Adrenal gland (tissue), 19 donors: ENCODE measurements at places on chromosomes 2 and 18.

DNA sequence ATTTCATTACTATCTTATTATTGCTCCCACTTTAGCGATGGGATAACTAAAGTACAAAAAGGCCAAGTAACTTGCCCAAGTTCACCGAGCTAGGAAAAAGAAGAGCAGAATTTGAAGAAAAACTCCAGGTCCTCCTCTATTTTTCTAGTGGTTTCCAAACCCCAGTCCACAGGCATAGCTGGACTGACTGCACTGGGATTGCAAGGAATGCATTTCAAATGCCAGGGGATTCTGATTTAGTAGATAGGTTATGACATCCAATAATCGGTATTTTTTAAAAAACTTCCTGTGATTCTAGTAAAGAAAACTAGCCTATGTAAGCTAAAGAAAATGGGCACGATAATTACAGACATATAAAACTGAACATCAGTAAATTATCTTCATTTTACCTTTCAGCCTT lies 62.7 kb upstream of the GALNT5 start:
- no peak for DNase-seq

GRCh38 chr18:34957864-34958259 lies 83.4 kb upstream of the MAPRE2 start:
- DNase-seq, result no peak

GRCh38 chr2:136049991-136050920 lies 64.8 kb upstream of the DARS1 start:
- DNase-seq, result no peak

DNA sequence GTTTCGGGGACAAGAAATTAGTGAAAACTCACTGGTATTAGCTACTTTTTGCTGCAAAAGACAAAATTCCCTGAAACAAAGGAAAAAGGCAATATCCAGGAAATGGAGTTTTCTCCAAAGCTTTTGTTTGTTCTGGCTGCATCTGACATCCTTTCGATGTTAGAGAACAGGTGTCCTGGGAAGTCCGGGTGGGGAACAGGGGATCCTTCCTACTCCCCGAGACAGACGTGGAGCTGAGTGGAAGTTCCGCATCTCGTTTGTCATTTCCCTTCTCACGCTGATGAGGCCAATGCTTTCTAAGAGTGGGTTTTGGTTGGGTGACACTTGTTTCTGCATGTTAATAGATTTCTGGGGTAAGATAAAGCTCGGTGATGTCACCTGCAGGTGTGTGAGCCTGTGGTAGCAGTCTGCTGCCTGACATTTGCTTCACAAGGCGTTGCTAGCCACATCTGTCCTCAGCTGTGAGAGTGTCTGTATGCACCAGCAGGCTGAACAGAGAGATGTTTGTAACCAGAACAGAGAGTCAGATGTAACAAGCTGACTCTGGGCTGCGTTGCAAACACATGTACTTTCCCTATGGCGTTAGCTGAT lies 125.9 kb downstream of the ACOXL start:
- no peak for DNase-seq

GRCh38 chr2:134201533-134201932 lies 52.3 kb upstream of the MGAT5 start:
- DNase-seq, result peak; percentile 71

DNA sequence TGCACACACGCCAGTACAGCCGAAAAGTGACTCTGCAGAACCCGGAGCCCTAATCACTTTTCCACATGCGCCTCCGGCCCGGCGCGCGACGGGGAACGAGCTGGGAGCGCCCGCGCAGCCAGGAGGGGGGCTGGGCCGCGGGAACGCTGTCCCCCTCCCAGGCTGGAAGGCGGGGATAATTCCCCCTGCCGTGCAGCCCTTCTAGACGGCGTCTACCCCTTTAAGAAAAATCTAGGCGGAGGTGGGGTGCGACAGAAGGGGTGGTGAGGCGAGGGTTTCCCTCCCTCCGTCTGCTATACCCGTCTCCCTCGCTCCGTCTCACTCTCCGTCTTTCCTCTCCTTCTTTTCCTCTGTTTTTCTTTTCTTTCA lies 2.4 kb downstream of the CYP26B1 start:
- DNase-seq, result peak; percentile 48

DNA sequence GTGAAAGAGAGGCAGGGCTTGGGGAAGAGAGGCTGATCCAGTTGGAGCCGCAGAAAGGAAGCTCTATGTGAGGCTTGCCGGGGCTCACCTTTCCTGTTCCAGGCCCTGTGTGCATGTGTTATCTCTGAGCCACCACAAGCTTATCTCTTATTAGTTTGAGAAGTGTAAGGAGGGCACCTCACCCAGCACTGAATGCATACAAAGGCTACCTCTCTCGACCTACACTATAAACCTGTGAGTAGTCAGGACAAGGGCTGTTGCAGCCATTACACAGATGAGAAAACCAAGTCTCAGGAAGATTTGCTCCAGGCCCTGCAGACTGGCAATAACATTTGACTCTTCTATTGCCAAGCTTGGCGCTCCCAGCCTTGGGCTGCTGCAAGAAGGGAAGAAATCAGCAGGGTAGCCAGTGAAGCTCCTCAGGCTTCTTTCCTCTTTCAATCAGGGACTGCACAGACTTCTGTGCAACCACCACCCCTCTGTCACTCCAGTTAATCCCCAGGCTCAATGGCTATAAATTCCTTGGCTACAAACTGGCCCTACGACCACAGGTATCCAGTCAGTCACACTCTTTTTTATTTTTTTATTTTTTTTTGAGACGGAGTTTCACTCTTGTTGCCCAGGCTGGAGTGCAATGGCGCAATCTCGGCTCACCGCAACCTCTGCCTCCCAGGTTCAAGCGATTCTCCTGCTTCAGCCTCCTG lies 73.8 kb downstream of the CLHC1 start:
- DNase-seq, result no peak

- DNase-seq, result no peak
These were observed 10.3 kb downstream of the ZC3H15 start for GRCh38 chr2:186496401-186496800.

DNA sequence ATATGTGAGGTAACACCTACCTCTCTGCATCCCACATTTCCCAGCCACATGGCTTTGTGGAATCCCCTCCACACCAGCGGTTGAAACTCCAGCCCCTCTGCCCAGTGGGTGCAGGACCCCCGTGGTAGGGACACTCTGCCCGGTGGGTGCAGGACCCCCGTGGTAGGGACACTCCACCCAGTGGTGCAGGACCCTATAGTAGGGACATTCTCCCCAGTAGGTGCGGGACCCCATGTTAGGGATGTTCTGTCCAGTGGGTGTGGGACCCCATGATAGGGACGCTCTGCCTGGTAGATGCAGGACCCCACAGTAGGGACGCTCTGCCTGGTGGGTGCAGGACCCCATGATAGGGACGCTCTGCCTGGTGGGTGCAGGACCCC lies 11.5 kb downstream of the COPS9 start:
- no peak for DNase-seq

- no peak for DNase-seq
These were observed 204.9 kb downstream of the PTGR3 start for GRCh38 chr18:75003764-75004690.

DNA sequence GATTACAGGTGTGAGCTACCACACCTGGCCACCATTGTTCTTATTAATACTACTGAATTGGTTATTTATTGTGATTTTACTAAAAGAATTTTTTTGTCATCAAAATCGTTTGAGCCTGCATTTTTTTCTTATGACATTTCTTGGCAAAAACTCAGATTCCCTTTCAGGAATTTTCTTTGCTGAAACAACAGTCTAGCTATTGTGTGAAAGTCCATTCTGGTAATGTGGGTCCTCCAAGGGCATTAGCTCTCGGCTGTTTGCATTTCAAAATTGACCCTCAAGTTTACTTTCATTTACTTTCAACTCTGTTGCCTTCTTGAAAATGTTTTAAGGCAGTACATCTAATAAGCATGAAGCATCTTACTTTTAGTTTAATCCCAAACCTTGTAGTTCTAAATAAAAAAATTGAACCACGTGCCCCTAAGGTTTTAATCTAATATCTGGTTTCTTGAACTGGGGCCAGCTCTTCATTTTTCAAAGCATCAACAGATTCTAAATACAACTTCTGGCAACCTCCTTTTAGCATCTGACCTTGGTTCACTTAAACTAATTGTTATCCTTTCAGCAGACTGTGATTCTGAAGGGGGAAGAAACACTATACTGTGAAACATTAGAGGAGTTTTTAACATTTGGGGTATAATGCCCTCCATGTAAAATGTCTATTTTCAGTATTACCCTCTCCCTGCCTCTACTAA lies 325.2 kb upstream of the RAB12 start:
- DNase-seq, result no peak

DNA sequence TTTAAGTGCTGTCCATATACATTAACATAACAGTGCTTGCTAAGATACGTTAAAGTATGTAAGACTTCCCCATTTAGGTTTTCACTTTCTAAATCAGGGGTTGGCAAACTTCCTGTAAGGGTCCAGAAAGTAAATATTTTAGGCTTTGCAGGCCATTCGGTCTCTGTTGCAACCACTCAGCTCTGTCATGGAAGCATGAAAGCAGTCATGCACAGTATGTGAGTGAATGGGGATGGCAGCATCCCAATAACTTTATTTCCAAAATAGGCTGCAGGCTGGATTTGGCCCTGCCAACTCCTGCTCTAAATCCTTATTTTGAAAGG lies 128.7 kb downstream of the PLA2R1 start:
- peak; percentile 8 for DNase-seq

GRCh38 chr2:168340931-168341330 lies 93.5 kb upstream of the STK39 start:
- no peak for DNase-seq

GRCh38 chr2:29749843-29750242 lies 171.5 kb downstream of the ALK start:
- no peak for DNase-seq

DNA sequence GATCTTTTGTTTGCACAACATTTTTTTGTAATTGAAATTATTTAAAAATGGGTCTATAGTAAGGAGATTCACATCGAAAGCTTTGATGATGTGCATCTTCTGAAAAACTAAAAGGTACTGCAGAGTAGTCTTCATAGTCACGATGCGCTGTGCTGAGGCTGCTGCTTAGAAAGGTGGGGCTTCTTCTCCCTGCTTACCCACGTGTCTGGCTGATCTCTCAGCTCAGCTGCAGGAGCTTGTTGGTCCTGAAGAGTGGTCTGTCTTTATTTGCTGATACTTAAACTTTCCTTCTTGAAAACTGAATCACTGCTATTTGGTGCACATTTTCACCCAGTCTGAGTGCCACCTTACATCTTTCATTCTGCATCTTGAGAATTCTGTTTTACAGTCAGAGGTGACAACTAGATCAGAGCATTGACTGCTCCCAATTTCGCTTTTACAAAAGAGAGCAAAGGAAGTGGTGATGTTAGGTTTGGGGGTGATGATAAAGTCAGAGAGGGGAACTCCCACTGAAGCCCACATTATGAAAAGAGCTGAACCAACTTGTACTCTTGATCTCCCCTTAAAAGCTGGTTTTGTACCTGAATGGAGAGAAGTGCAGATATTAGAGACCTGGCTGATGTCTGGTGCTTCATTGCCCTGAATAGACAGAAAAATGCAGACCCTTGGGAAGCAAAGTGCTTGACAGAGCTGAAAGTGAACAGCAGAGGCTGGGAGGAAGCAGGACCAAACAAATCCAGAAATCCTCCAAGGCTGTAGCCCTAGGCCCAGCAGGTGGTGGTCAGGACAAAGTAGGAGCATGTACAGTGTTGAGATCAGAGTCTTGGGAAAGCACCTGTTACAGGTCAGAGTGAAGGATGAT lies 984.5 kb downstream of the TSN start:
- DNase-seq, result no peak

- no peak for DNase-seq
These were observed 78.0 kb upstream of the TANC1 start for GRCh38 chr2:158890296-158890905.

DNA sequence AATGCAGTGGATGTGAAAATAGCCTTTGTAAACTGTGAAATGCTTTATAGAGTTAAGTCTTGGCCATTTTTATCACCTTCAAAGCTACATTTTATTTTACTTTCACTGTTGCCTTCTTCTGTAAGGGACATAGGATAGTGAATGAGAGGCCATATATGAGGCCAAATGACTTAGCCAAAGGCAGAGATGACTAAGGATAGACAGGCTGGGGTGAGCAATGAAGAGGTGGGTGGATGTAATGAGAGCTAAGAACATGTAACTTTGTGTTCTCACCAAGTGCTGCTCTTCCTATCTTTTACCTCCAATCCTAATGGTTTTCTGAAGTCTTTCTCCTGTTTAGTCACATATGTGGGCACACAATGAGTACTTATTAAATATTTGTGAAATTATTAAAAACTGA lies 101.9 kb downstream of the MBD5 start:
- DNase-seq, result no peak

- peak; percentile 56 for DNase-seq
These were observed 219.6 kb upstream of the RAB12 start for GRCh38 chr18:8389391-8390340.

DNA sequence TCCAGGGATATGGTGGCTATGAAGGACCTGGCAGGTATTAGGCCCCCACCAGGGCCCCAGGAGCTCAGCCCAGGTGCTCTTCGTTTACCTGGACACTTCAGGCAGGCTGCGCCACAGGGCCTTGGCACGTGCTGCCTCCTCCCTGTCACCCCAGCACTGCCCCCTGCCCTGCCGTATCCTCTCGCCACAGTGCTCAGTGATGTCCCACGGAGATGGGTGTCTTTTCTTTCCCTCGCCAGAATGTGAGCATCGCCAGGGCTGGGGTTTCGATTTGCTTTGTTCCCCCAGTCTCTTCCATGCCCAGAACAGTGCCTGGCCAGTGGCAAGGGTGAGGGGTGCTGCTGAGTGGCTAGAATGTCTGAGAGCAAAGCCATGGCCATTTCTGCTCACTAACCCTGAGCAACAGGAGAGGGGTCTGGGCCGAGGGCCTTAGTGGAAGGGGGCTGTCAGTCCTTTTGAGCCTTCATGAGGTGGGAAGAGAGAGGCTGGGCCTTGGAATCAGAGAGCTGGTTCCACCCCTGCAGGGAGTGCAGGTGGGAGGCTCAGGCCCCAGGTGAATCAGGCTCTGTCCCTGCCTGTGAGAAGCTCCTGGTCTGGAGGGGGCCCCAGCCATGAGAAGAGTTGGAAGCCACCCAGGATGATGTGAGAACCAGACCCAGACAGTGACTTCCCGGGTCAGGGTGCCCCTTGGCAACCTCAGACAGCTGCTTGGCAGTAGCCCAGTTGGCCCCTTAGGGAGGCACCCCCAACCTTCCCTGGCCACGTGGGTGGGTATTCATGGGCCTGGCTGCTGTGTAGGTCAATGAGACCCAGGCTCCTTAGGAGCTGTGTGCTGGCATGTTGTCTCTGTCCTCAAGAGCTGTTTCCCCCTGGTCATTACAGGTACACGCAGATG lies 129.9 kb upstream of the HS6ST1 start:
- DNase-seq, result peak; percentile 20

- DNase-seq, result no peak
These were observed 124.2 kb upstream of the MSH6 start for GRCh38 chr2:47658646-47659320.

DNA sequence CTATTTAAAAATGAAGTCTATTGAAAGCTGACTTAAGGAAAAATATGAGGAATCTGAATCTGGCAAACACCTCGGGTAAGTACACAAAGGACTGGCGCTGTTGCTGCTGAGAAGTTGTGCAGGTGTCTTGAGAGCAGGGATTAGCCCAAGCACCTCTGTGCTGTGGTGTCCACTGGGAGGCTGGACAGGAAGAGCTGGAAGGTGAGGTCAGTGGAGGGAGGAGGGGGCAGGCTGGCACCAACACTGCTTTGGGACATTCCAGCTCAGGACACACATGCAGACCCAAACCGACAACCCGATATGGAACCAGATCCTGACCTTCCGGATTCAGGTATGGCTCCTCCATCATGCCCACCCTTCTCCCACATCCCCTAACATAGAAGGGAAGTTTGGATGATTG lies 20.6 kb downstream of the FER1L5 start:
- no peak for DNase-seq
